Muscle of back (tissue), 13 donors: ENCODE measurements at places on chromosomes 11 and 22.

GRCh38 chr11:114145166-114145775 is 85.8 kb downstream of the ZBTB16 start:
- DNase-seq, result no peak

- DNase-seq, result no peak
Measured at GRCh38 chr11:69052343-69053168, 3.8 kb downstream of the TPCN2 start.

- DNase-seq, result no peak
Measured at GRCh38 chr11:69330330-69330729, 36.4 kb downstream of the MYEOV start.

DNA sequence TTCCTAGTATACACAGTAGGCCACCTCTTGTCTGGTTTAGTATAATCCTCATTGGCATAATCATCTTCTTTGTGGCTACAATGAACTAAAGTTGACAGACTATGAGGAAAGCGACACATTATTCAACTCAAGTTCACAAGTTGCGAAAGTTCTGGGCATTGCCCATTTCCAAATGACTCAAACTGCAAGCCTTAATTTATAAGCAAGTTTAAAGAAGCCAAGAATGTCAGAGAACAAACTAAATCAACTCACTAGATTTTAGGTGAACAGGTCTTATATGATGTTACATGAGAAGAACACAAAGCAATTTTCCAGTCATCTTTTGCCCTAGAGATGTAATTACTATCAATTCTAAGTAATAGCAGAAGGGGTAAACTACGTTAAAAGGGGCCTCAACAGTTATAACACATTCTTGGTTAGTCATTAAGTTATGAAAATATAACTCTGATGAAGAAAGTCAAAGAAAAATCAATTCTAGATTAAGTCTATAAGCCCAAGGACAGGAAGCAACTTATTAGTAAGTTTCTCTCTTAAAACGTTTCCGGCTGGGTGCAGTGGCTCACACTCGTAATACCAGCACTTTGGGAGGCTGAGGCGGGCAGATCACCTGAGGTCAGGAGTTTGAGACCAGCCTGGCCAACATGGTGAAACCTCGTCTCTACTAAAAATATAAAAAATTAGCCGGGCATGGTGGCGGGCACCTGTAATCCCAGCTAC is 21.5 kb downstream of the PICALM start:
- DNase-seq, result no peak

DNA sequence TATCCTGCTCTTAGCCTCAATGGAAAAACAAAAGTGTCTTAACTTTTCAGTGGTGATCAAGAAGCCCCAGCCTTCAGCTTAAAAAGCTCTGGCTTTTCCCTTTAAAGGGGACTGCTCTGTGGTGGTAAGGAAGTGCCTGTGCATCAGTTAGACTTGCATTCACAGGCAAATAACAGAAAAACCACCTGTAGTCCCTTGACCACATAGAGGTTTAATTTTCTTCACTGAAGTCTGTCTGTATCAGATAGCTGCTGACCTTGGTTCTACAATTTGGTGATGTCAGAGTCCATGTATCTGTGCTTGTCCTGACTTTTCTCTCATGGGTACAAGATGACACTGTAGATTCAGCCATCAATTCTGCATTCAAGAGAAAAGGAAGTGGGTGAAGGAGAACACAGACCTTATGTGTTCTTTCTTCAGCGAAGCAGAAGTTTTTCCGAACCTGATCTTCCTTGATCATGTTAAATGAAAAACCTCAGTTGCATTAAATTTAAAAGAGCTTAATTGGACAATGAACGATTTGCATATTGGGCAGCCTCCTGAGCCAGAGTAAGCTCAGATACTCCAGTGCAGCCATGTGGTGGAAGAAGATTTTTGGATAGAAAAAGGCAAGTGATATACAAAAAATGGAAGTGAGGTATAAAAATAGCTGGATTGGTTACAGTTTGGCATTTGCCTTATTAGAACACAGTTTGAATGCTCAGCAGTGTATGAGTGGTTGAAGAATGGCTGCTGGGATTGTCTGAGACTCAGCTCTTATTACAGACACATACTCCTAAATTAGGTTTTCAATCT is 43.2 kb upstream of the RDX start:
- no peak for DNase-seq

- no peak for DNase-seq
Measured at GRCh38 chr22:32794449-32795213, 6.9 kb upstream of the TIMP3 start.

- DNase-seq, result no peak
Measured at GRCh38 chr11:61892085-61892370, 683 bp upstream of the FADS3 start.

DNA sequence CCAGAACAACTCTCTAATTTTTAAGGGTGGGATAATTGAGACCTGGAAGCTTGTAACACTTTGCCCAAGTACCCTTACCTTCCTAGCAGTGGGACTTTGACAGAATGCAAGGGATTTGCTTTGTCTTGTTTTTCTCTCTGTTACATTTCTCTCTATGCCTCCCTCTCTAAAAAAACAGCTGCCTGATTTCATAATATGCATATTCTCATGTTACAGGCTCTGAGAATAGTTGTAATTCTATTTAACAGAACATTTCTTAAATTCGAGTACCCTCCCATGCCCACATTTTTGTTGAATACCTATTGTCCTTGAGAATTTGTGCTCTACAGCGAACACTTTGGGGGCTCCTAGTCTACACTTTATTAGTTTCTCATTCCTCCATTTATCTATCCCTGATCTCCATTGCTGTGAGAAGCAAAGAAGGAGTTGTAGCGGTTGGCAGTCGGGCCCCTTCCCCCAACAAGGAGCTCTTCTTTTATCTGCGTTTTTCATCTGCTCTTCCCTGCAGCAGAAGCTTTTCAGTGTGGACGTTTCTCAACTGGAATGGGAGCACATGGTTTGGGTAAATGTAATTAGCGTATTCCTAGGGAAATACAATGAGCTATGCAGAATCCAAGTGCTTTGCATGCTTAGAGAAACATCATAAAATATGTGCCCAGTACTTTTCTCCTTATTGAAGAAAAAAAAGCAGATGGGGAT is 117.7 kb upstream of the CCDC90B start:
- DNase-seq, result no peak

- no peak for DNase-seq
Measured at GRCh38 chr22:50213263-50213662, 12.5 kb downstream of the SELENOO start.

DNA sequence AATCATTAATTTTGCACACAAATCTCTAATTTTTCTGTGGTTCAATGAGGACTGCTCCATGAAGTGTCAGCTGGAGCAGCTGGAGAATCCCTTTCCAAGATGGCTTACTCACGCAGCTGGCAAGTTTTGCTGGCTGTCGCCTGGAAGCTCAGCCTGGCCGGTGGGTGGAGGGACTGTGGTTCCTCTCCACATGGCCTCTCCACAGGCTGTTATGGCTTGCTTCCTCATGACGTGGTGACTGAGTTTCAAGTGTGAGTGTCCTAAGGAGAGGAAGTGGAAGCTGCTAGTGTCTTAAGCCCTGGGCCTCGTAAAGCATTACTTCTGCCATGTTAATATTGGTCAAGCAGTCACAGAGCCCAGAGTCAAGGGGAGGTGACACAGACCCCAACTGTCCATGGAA is 14.0 kb upstream of the NRIP3 start:
- peak; percentile 62 for DNase-seq

DNA sequence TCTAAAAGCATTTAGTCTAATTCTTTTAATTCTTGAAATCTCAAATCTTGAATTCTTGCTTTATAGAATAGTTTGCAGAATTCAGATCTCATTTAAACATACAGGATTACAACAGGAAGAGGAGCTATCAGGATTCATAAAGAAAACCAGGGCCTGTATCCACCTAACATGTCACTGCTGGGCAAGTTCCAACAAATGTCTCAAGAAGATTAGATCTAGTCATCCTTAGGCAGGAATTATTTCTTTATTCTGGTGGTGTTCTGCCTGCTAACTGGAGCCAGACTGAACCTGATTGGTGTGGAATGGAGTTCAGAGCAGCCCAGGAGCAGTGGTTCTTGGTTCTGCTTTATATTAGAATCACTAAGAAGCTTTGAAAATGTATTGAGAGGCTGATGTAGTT is 500.7 kb downstream of the LRRC4C start:
- DNase-seq, result no peak

DNA sequence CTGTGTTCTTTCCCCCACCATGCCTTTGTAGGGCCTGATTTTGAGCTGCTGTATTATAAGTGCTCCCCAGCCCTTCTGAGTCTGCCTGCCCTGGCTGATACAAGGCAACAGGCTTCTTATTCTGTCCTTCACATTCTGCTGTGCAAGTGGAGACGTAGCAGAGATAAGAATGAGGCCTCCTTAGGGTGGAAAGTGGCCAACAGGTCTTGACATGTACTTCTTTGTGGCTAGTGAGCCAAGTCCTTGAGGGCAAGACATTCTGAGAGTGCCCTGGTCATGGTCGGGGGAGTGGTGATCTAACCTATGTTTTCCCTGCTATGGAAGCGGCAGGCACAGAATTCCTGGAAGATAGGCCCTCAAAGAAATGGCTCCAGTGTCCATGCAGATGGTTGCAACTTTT is 235.7 kb upstream of the CADM1 start:
- no peak for DNase-seq

GRCh38 chr22:22605074-22605404 is 39.4 kb upstream of the GGTLC2 start:
- no peak for DNase-seq

GRCh38 chr11:63931045-63931444 is 7.8 kb upstream of the NAA40 start:
- no peak for DNase-seq

DNA sequence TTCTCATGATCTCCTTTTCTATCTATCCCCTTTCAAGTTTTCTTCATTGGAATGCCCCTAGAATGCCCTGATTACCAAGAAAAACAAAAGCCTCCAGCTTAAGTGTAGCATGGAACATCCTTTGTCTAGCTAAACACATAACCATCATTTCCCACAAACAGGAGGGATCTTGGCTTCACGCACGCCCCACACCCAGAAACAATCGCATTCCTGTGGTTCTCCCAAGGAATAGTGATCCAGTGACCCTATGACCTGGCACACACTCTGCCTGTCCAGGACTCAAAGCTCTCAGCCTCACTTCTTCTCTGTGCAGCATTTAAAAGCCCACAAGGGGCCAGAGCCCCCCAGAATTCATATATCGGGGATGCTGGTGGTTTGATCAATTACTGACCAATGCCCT is 9.3 kb upstream of the POU2AF1 start:
- DNase-seq, result no peak

GRCh38 chr11:56331861-56332491 is 13.9 kb upstream of the OR8K1 start:
- no peak for DNase-seq

DNA sequence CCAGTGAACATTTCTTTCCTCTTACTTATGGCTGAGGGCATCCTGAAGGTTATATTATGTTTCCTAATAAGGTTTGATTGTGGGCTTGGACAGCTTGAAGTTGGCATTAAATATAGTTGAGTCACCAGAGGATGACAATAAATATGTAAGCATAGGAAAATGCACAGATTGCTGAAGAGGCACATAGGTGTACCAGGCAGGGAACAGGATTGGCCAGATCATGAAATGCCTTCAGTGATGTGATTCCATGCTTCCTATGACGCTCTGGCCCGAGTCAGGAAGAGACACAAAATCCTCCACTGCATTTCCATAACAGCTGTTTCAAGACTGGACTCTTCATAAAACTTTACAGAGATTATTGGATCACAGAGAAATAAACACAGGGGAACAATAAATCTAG is 41.4 kb upstream of the SYN3 start:
- no peak for DNase-seq

- DNase-seq, result peak; percentile 48
Measured at GRCh38 chr22:28283068-28283654, 364.1 kb upstream of the PITPNB start.

- DNase-seq, result no peak
Measured at GRCh38 chr11:64891215-64891848, 12.9 kb upstream of the EHD1 start.

DNA sequence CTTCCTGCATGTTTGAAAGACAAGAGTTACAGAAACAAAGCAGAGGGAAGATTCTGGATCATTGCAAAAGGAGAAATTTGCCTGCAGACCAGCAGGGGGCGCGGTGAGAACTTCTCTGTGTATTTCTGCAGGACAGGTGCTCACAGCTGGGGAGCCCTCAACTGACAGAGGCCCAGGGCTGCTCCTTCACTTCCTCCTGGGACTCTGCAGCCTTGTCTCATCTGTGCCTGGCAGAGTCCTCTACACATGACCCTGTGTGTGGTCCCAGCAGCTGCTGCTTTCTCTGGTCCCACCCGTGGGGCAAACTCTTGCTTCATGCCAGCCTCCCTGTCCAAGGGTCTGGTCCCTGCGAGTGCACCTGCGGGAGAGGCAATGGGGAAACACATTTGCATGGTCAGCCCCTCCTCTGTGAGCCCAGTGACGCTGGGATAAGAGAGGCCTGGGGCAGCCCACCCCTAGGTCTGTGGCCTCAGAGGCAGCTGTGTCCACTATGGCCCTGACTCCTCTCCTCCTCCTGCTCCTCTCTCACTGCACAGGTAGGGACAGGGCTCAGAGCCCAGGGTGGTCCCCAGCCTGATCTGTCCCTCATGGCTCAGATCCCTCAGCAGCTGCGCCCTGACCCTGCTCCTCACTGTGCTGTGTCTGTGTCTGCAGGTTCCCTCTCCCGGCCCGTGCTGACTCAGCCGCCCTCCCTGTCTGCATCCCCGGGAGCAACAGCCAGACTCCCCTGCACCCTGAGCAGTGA is 43.2 kb upstream of the VPREB1 start:
- DNase-seq, result no peak

- peak; percentile 38 for DNase-seq
Measured at GRCh38 chr11:78809931-78810541, 235.4 kb upstream of the NARS2 start.

DNA sequence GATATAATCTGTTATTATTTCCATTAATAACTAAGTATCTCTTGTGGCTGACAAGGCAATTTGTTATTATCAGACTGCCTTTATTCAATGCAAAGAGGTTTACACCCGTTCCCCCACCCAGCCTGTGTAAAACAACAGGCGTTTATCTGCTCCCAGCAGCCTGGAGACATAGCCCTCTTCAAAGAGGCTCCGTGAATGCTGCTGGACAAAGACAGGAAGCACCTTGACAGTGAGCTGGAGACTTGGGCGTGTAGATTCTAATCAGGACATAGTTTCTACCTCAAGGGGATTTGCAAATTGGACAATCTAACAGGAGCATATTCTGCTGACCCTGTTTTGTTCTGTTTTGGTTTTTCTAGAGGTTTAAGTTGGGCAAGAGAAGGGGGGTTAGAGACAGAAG is 733.0 kb upstream of the KIRREL3 start:
- DNase-seq, result peak; percentile 31
